ENCODE measurements at places on chromosomes 1 and 21.

DNA sequence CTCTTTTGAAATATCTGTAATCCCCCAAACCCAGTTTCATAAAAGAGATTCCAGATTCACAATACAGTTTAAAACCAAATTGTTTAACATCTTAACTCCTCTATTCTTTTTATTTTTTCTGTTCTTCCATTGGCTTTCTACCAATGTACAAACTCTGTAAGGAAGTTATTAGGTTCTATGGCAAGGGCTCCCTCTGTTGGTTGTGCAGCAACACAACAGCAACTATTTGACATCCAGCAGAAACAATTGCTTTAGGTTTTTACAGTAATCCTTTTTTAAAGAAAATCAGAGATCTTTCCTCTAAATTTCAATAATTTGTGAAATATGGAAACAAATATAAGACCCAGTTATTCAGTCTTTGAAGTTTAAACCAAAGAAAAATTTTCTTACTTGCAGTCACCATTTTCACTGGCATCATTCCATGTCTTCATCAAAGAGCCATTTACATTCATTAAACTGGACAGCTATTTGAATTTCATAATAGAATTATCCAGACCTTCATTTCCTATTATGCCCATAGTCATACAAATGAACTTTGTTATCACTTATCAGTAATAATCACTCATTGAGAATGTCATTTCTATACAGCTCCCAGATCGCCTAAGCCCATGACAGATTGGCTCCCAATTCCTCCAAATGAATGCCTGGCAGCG, 46.5 kb upstream of the RNF11 start:
- no peak for DNase-seq

DNA sequence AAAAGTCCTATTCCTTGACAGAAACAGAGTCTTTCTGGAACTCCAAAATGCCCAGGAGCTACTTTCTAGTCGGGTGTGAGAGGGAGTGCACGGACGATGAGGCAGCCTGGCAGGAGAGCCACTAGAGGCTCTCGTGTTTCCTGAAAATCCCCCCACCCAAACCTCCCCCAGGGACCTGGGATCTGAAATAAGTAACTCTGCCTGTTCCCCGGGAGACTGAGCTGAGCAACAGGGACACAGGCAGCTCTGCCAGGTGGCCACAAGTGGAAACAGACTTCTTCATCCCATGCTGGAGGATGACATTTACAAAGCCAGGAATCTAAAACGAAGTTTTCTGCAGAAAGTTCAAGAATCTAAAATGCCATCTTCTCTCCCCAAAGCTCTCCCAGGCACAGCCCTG, 77.1 kb downstream of the ITPKB start:
- DNase-seq = no peak

DNA sequence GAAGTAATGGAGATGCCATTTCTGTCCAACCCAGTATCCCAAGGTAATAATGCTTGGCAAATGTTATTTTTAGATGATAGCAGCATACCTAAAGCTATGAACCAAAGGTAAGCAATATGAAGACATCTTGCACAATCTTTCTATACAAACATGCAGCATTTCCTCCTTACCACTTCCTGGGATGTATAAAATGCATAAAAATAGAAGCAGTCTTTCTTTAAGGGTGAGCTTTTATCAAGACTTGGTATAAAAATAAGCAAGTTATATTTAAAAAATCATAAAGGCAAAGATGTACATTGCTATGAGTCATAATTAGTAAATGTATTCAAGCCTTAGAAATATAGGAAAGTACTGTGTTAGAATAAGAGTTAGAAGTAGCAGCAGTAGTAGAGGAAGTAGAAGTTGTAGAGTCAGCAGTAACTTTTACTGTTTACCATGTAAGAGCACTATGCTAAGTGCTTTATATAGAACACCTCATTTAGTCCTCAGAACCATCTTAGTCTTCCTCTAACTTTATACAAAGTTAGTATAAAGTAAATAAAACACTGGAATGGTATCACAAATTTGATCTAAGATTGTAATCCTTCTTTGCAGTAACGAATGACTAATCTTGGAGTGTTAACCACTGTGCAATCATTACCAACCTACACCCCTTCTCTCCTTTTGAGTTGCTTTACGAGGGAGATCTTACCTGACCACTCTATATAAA, 371.3 kb downstream of the VAV3 start:
- no peak for DNase-seq

GRCh38 chr21:38282921-38283320, 26.1 kb downstream of the KCNJ15 start:
- DNase-seq = no peak

All from stimulated activated CD4-positive, alpha-beta T cell treated with anti-CD3 and anti-CD28 coated beads, Interleukin-15, amount 100 ng/mL, for 1 hour (primary cell).